RCC 7860 (cell line): ENCODE measurements at places on chromosomes 5 and 9.

DNA sequence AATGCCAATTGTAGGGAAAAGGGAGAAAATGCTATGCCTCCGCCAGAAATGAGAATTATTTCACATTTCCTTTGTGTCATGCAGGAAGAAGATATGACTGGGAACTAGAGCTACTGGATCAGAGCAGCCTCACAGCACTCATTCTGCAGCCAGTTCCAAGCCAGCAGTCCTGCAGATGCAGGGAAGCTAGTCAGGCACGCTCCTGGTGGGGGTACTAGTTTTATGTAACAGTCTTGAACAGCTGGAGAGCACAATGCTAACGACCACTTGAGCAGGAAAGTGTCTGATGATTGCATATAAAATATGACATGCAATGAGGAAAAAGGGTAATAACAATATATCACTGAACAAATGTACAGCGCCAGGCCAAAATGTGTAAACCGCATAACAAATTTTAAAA is 21.7 kb downstream of the CDH10 start:
- no peak for DNase-seq

DNA sequence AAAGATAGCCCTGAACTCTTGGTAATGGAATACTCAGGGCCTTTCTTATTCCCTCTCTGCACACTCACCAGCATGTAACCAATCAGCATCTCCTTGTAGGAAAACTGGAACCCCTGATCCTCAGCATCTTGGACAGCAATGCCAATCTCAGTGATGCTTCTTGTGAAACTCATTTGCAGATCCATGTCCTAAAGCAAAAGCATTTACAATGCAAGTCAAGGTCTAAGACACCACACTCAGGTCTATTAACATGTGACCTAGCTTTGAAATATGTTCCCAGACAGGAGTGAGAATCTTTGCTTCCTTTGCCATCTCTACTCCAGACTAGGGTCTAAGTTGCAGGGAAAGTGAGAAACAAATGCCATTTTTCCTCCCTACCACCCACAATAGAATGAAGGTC is 38.2 kb downstream of the MROH2B start:
- no peak for DNase-seq

DNA sequence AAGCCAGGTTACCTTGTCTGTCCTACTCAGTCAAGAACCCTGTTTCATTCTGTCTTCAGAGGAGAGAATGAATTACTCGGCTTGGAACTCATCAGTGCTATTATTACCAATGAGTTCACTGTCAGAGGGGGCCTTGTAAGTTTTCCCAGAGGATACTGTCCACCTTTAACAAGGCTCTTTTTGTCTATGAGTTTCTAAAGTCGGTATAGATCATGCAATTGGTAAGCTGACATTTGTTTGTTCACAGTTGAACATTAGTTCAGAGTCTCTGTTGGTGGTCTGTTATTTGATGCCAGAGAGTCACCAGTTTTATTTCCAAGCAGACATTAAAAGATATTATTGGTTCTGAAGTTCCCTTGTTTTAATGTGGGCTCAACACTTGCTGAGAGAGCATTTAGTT is 58.1 kb upstream of the DHFR start:
- DNase-seq, result no peak

- DNase-seq, result no peak
Measured at GRCh38 chr9:132162764-132163456, 1.1 kb downstream of the NTNG2 start.
